ENCODE measurements at places on chromosomes 13 and 19. TPM values are rescaled to one million over a fixed set of nuclear protein-coding genes. Genes with fewer than 3 reads are reported as not detected.

- DNase-seq: no peak
These were observed 11.1 kb downstream of the GPR42 start for GRCh38 chr19:35381926-35382325.

- no peak for DNase-seq
These were observed 57.2 kb downstream of the NHLRC3 start for GRCh38 chr13:39095500-39095899.

- DNase-seq: no peak
These were observed 19.0 kb downstream of the BIVM start for GRCh38 chr13:102817907-102818306.

GRCh38 chr13:46354156-46355087 is 32.6 kb downstream of the RUBCNL start:
- no peak for DNase-seq

DNA sequence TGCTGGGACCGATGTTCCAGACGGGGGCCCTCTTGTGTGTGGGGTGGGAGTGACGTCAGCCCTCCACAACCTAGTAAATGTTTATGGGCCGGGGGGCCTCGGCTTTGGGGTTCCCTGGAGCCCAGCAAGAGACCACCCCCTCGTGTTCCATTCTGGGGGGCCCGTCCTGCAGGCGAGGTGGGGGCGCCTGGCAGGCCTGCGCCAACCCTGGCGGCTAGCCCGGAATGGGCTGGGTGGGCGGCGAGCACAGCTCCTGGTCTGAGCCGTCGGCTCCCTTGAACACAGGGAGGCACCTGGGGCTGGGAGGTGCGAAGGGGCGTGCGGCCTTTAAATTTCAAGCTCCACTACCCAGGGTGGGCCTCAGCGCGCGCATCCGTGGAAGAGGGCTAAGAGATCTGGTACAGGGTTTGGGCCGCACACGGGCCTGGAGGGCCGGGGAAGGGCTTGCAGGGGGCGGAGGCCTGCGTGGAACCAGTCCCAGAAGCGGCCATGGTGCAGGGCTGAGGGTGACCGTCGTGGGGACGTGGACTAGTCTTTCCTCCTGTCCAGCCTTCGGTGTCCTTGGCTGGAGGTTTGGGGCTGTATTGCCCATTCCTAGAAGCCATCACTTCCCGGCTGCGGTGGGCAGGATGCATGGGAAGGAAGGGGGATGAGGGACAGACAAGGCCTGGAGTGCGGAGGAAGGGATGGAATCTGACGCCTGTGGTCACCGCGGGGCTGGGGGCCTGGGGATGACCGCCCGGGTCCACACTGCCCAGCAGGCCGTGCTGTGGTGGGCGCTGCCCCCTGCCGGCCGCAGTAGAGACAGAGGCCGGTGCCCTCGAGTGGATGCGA is 11.4 kb downstream of the NDUFA11 start:
- no peak for DNase-seq

DNA sequence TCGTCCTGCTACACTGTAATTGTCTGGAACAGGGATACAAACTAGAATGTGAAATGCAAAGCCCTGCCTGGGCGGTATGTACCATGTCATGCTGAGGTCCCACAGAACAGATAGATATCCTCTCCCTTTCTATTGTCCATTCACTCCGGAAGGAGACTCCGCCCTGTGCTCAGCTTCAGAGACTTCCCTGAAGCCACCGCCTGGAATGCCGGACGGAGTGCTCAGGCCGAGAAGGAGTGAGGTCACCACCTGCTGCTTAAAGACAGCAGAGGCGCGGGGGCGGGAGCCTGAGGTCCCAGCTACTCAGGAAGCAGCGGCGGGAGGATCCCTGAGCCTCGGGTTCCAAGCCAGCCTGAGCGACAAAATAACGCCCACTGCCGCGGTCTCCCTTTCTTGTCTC is 890 bp upstream of the ZNF611 start:
- DNase-seq: peak; percentile 42

GRCh38 chr19:40682431-40682964 is 8.0 kb downstream of the NUMBL start:
- DNase-seq: no peak

GRCh38 chr19:55082020-55082851 is 6.6 kb downstream of the EPS8L1 start:
- DNase-seq: no peak

DNA sequence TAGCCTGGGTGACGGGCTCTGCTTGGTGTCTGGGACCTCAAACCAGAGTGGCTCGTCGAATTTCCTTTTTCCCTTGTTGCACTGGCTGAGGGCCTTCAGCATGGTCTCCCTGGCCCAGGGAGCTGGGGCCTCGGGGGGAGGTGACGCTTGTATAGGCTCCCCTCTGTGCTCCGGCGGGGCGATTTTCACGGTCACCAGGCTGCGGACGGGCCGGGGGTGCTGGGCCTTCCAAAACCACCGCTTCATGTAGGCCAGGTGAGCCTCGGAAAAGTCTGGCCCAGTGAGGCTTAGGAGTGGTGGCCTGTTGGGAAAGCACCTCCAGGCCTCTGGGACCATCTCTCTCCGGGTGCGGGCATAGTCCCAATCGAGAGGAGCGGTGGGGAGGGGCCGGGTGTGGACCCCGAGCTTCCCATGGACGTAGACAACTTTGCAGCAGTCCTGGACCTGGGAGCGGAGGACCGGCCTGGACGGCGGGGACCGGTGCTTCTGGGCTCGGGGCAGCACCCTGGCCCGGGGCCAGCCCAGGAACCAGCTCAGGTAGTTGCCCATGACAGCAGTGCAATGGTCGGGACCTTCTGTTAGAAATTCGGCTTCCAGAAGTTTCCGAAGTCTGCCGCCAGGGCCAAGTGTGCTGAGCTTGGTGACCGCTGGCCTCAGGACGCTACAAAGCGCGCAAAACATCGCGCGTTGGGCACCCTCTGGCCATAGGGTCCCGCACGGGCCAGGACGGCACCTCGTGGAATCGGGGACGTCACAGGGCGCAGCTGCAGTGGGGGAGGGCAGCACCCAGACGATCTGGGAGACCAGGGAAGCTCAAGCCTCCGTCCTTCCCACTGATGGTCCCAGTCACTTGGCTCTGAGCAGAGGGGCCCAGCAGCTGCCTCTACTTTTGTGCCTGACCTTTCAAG is 41.6 kb upstream of the MTUS2 start:
- DNase-seq: no peak

DNA sequence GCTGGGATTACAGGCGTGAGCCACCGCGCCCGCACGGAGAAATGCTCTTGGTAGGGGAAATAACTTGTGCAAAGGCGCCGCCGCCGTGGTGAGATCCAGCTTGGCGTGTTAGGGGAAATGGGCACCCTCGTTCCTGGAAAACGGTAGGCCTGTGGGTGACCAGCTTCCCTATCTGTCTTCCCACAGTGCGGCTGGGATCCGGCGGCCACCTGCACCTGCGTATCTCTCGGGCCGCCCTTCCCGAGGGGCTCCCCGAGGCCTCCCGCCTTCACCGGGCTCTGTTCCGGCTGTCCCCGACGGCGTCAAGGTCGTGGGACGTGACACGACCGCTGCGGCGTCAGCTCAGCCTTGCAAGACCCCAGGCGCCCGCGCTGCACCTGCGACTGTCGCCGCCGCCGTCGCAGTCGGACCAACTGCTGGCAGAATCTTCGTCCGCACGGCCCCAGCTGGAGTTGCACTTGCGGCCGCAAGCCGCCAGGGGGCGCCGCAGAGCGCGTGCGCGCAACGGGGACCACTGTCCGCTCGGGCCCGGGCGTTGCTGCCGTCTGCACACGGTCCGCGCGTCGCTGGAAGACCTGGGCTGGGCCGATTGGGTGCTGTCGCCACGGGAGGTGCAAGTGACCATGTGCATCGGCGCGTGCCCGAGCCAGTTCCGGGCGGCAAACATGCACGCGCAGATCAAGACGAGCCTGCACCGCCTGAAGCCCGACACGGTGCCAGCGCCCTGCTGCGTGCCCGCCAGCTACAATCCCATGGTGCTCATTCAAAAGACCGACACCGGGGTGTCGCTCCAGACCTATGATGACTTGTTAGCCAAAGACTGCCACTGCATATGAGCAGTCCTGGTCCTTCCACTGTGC is 2.4 kb downstream of the GDF15 start:
- DNase-seq: no peak

PSG1 gene
- total RNA-seq: not detected

PLA2G4C gene
- 1.7 TPM for total RNA-seq

NCAN gene
- not detected for total RNA-seq

KLK4 gene
- not detected for total RNA-seq

ZNF419 gene
- 5.8 TPM for total RNA-seq
